ENCODE measurements at places on chromosomes 16 and 17.

DNA sequence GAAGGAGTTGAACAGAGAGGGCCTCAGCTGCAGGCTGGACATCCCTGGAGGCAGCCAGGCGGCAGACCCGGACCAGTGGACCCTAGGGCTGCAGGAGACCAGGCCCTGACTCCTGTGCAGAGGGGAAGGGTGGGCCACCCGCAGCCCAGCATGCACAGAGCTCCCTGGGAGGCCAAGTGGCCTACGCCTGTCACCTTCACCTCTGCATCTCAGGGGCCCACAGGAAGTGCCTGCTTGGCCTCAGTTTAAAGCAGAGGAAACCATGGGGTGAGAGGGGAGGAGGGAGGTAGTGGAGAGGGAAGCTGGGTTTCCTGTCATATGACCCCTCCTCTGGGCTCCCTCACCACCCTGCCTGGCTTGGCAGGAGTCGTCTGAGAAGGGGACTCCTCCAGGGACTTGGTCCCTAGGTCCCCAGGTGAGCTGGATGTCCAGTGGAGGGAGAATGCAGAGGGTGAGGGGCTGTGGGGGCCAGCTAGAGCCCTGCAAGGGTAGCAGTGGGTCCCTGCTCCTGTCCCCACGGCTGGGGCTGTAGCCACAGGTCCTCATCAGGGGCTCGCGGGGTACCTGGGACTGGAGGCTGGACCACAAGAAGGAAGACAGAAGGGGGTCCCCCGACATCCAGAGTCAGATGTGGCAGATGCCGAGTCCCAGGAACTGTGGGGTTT is at the start of gene TMC8:
TMC8 (plus strand) TSS at position 335 of the 665 bp plus-strand sequence. CDS start 818 bp downstream, outside the sequence.
- peak; percentile 58 for DNase-seq

DNA sequence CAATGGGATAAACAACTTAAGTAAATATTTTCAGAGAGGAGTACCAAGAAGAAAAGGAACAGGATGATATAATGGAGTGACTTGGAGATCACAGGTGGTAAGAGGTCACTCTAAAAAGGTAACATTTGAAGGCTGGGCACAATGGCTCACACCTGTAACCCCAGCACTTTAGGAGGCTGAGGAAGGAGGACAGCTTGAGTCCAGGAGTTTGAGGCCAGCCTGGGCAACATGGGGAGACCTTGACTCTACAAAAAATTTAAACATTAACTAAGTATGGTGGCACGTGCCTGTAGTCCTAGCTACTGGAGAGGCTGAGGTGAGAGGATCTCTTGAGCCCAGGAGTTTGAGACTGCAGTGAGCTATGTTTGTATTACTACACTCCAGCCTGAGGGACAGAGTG is 3.4 kb upstream of the TMEM11 start:
- no peak for DNase-seq

DNA sequence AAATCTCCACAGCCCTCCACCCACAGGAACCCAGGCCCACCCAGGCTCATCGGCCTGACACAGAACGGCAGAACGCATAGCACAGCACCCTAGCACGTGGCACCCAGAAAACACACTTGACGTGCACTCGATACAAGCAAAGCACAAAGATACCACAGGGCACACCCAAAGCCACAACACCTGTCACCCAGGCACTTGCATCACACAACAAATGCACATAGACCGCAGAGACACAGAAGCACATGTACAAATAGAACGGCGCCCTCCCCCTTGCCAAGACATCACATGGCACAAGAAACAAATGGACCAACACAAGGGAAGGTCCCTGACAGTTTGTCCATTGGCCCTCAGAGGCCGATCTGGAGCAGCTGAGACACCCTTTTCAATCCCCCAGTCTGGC is 147.7 kb upstream of the WSCD1 start:
- no peak for DNase-seq

- DNase-seq, result no peak
These were observed 190.2 kb downstream of the PRKCA start for GRCh38 chr17:66492561-66493005.

DNA sequence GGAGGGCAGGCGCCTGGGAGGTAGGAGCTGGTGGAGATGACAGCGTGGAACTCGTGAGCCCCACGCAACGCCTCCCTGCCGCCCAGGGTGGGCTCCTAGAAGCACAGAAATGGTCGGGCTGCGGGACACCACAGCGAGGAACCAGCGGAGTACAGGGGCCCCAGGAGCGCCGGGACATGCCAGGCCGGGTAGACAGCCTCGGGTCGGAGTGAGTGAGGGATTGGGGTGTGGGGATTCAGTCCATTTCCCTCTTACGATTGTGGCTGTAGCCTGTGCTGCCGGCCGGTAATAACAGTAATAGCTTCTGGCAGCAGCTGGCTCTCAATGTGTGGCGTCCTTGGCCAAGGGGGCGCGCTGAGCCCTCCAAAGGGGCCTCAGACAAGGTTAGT is 12.2 kb upstream of the CES3 start:
- DNase-seq, result no peak

DNA sequence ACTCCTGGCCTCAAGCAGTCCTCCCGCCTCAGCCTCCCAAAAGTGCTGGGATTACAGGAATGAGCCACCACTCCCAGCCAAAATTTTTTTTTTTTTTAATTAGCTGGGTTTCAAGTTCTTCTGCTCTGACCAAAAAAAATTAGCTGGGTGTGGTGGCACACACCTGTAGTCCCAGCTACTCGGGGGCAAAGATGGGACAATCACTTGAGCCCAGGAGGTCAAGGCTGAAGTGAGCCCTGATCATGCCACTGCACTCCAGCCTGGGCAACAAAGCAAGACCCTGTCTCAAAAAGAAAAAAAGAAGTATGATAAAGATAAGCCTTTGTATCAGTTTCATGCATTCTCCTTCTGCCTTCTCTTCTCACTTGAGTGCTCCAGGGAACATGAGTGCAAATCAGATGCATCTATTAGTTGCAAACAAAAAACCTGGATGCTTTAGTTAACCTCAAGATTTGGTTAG is 1.9 kb downstream of the NQO1 start:
- DNase-seq, result no peak

DNA sequence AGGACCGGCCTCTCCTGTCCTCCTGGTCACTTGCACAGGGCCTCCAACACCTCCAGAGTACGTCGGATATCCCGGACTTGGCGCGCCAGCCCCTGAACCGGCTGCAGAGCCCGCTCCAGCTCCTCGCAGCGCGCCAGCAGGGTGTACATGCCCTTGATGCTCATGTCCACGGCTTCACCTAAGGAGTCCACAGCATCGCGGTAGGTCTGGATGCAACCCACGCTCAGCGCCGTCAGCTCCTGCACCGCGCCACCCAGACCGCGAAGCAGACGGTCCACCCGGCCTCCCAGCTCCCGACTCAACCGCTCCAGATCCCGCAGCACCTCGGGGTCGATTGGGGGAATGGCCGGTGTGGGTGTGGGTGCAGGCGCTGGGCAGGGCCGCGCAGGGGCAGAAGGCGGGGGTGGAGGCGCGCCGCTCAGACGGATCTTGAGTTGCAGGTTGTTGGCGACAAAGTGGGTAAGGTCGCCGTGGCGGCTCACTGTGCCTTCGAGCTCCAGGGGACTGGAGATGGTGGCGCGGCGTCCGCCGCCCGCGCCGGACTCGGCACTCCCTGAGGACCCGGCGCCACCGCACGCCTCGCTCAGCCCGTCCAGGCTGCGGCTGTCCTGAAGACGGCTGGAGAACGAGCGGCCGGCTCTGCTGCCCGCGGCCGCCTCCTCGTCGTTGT is 804 bp downstream of the BORCS6 start:
- peak; percentile 14 for DNase-seq

DNA sequence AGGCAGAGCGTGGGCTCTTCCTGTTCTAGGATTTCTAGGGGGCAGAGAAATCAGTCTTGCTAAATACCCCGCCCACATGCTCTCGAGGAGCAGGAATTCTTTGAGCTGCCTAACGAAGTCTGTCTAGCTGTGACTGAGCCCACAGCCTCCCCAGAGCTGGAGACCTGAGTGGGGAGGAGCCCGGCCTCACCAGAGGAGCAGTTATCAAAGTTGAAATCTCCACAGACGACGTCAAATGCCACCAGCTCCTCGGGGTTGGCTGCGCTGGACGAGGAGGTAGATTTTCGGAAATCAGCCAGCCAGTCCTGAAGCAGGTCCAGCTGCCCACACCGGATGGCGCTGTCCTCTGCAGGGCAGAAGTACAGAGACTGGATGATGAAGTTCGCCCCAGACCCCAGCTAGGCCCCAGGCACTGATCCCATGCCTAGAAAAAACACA is 53.8 kb downstream of the PRMT7 start:
- DNase-seq, result peak; percentile 75

GRCh38 chr16:769184-769784 is 8.8 kb downstream of the MSLN start:
- no peak for DNase-seq

DNA sequence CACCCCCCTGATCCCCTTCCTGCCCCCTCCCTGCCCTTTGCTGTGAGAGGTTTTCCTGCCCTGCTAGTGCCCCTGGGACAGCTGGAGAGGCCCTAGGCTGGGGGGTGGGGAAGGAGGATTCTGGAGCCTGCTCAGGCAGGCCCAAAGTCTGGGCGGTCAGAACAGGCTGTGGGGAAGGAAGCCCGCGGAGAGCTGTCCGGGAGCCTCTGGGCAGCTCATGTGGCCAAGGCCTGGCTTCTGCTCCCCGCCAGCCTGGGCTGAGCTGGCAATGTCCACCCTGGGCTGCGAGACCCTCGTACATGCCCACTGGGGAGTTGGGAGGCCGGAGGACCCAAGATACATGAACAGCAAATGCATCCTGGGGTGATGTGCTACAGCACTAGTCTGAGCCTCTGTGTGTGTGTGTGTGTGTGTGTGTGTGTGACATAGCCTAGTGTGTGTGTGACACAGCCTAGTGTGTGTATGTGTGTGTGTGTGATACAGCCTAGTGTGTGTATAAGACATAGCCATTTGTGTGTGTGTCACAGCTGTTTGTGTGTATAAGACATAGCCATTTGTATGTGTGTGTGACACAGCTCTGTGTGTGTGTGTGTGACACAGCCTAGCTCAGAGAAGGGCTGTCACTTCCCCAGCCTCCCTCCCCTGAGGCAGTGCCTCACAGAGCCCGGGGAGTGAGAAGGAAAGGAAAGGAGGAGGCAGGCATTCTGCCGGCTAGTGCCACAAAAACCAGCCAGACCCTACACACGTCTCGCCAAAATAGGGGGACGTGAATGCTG is 201.4 kb upstream of the CIBAR2 start:
- no peak for DNase-seq

- no peak for DNase-seq
These were observed 2.1 kb downstream of the FAM20A start for GRCh38 chr17:68599091-68599490.

- no peak for DNase-seq
These were observed 17.6 kb upstream of the SP2 start for GRCh38 chr17:47878203-47879027.

GRCh38 chr16:67206838-67207248 is 7.9 kb downstream of the ELMO3 start:
- no peak for DNase-seq

DNA sequence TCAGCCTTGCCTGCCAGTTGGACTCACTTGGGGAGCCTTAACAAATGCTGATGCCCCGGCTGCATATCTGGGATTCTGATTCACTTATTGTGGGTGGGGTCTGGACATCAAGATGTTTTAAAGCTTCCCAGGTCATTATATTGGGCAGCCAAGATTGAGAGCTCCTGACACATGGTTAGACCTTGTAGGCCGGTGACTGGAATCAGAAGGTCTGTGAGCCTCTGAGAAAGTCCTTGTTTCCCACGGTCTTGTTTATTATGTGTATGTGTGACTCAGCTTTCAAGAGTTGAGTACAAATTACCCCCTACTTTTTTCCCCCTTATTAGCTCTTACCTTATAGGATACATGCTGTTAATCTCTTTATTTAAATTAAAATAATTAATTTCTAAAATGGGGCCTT is 103.5 kb downstream of the ABCC1 start:
- no peak for DNase-seq

GRCh38 chr16:47481698-47482374 is 20.7 kb downstream of the PHKB start:
- DNase-seq, result no peak

- no peak for DNase-seq
These were observed 2.4 kb downstream of the DOC2B start for GRCh38 chr17:179066-179432.

GRCh38 chr17:82257473-82257872 is 16.0 kb downstream of the CSNK1D start:
- no peak for DNase-seq

DNA sequence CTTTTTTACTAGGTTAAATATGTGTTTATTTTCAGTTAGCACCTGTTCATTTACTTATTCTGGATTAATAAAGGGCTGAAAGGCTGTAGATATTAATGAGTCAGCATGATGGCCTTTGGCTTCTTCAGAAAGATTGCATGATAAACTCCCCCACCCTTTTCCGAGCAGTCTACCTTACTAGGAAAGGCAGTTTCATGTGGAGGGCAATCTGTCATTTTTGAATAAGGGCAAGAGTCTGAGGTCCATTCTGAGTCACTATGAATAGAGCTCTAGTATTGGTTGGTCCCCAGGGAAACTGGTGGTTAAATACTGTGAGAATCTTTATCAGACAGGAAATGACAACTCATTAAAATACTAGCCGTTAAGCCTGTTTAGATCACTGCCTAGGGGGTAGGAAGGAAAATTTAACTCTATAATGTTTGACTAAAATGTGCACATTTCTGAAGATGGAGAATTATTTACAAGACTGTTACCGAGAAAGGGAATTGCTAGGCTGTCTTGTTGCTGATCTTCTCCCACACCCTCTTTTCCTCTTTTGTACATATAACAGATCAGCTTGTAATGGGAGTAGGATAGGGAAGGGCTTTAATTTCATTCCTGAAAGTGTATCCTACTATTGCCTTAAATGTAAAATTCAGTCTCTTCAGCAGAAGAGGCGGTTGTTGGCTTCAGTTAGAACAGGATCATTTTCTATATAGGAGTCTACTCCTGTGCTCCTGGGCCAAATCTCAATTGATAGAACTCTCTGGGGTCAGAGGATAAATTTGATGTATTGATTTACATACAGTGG is 63.3 kb downstream of the TUBD1 start:
- peak; percentile 42 for DNase-seq

DNA sequence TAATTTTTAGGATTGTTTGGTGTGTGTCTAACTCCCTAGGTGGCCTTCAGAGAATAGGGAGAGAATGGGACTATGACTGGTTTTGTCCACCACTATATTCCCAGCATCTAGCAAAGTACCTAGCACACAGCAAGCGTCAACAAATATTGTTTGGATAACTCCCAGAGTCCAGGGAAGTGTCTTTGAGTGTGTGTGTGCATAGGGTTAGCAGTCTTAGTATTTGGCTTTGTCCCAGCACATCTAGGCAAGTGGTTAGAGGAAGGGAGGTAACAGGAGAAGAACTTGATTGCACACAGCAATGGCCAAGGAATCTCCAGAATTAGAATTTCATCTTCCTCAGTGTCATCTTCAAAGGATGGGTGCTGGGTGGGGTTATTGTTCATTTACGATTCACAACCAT is 385.4 kb upstream of the CDH5 start:
- no peak for DNase-seq

DNA sequence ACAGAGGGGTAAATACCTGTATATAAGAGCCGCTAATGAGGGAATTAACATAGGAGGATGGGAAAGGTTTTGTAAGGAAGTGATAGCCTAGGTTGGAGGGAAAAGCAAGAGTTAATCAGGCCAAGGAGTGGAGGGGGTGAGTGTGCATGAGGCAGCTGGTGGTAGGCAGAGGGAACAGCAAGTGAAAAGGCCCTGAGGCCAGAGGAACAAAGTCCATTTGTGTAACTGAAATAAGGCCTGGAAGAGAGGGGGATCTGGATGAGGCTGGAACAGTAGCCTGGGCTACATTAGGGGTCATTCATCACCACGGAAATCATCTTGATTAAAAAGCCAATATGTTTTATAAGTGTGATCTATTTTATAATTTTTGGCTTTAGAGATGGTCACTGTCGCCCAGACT is 45.7 kb downstream of the FZD2 start:
- no peak for DNase-seq

Measured in inflammatory macrophage (primary cell).